Testis (tissue), 5 donors: ENCODE measurements at places on chromosomes 16 and 17. TPM values are rescaled to one million over a fixed set of nuclear protein-coding genes. Genes with fewer than 3 reads are reported as not detected.

Gene KRT25
- 1.6 TPM for polyA plus RNA-seq

Gene CDT1
- polyA plus RNA-seq = 11.9 TPM

GRCh38 chr16:2498531-2499253 is 15.1 kb upstream of the ATP6V0C start:
- no peak for DNase-seq

DNA sequence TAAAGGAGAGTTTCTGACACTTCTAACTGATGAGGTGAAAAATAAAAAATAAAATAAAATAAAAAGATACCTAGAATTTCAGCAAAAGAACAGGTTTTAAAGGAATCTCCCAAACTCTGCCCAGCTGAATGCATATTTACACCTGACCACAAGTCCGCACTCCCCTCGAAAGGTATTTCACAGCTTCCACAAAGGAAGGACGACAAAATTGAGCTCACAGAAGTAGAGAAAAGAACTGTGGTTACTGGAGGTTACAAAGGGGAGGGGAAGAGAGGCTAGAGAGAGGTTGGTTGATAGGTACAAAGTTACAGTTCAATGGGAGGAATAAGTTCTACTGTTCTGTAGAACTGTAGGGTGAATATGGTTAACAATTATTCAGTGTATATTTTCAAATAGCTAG is 5.0 kb downstream of the LITAF start:
- DNase-seq = no peak

GRCh38 chr17:16425698-16426659 is 10.6 kb downstream of the TRPV2 start:
- no peak for DNase-seq

Gene CYBA
- polyA plus RNA-seq = 40.0 TPM

Gene HP
- polyA plus RNA-seq = 35.1 TPM

GRCh38 chr17:76009969-76010661 is 9.5 kb downstream of the CDK3 start:
- no peak for DNase-seq

- DNase-seq = peak; percentile 33
Measured at GRCh38 chr17:78258323-78259191, 27.1 kb downstream of the TMEM235 start.

DNA sequence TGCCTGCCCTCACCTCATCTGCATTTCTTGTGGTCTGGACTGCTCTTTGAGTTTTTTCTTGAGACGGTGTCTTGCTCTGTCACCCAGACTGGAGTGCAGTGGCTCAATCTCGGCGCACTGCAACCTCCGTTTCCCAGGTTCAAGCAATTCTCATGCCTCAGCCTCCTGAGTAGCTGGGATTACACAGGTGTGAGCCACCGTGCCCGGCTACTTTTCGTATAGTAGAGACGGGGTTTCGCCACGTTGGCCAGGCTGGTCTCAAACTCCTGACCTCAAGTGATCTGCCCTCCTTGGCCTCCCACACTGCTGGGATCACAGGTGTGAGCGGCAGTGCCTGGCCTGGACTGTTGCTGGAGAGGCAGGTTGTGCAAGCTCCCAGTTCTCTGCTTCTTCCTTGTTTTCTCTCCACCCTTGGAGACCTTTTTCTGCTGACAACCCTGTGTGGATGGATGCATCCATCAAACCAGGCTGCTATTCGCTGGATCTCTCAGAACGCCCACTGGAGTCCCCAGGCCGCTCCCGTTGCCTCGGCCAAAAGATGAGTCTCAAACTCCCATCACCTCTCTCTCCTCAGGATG is 22.7 kb upstream of the DBNDD1 start:
- no peak for DNase-seq

- DNase-seq = peak; percentile 82
Measured at GRCh38 chr17:78497115-78497540, 80.1 kb downstream of the DNAH17 start.

Gene NAGS
- polyA plus RNA-seq = 6.5 TPM

Gene KRT23
- 52.2 TPM for polyA plus RNA-seq

- no peak for DNase-seq
Measured at GRCh38 chr17:8855477-8856204, 11.8 kb downstream of the PIK3R6 start.

- no peak for DNase-seq
Measured at GRCh38 chr16:64362193-64362592, 759.7 kb downstream of the CDH11 start.

Gene GAN
- 2.4 TPM for polyA plus RNA-seq

DNA sequence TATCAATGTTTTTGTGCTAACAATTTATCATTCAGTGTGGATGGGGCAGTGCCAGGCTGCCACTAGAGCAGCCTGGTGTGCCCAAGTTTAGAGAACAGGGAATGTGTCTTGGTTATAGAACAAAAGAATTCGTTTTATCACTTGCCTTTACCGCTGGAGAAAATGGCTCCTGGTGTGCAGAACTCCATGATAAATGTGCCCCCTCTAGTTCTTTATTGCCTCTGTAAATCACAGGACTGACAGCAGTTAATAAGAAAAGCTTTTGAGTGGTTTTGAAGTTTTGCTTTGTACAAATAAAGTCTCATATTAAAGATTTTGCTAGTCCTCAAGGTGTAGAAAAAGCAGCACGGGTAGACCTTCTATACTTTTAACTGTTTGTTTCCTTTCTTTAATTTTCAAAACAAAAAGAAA is 28.2 kb upstream of the PSMD7 start:
- DNase-seq = no peak

Gene MMP2
- 250 TPM for polyA plus RNA-seq

DNA sequence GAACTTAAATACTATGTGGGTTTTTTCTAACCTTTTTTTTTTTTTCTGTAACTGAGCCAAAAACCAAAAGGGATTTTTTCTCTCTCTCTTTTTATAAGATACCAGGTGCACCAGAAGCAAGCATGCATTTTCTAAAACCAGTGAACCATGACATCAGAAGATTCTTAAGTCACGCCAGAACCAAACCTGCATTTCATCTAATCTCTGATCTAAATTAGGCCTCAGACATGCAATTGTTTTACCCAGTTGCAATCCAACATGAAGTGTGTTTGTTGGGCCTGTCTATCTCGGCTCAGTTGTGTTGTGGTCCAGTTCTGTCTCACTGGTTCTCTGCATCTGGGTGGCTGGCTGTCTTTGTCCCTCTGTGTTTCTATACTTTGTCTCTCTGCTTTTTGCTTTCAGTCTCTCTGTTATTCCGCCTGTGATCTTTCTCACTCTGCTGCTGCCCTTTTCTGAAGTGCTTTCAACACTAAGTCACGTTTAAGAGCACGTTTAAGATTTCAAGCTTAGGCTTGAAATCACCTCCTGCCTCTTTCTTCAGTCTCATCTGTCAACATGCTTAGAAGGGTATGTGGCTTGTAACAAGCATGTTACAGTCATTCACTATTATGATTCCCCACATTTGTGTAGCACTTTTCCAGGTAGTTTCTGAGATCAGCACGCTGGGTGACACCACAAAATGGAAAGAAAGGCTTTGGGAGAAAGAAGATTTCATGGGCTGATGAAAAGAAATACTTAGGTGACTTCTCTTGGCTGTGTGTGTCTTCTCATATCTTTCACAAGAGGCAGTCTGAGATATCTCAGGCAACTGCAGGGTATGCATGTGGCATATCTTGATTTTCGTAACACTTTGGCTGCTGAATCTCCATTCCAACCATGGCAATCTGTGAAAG is 488.9 kb downstream of the SHISA9 start:
- DNase-seq = no peak

Gene GP1BA
- polyA plus RNA-seq = 0.88 TPM

- DNase-seq = no peak
Measured at GRCh38 chr16:23847948-23848347, 12.2 kb downstream of the PRKCB start.

Gene SEPTIN12
- polyA plus RNA-seq = 310 TPM

- DNase-seq = no peak
Measured at GRCh38 chr17:80212109-80212508, 8.0 kb downstream of the SGSH start.

GRCh38 chr17:40686192-40686591 is 17.4 kb downstream of the KRT24 start:
- DNase-seq = no peak

Gene PDE6G
- polyA plus RNA-seq = 4.9 TPM

DNA sequence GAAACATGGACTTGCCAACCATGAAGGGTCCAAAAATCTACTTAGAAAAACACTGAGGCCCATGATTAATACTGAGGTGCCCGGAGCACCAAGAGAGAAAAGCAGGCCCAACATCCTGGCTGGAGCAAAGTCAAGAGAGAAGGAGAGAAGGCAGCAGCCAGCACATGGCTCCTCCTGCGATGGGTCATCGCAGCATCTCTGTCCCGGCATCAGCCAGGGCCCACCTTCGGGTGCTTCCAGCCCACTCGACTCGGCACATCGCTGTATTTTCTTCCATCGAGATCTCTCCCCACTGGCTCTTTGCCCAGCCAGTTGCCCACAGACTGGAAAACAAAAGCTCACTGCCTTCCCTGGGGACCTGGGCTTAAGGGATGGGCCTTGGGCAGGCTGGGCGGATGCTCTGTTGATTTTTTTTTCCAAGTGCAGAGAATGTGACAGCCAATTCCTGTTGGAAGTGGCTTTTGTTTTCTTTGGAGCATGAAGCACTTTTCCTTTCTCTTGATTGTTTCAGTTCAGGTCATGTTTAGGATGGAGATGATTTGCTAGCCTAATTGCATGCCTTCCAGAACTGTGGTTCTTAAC is 58.1 kb downstream of the CYB5B start:
- peak; percentile 48 for DNase-seq
